ENCODE measurements at places on chromosomes 1 and 21. TPM values are rescaled to one million over a fixed set of nuclear protein-coding genes. Genes with fewer than 3 reads are reported as not detected.
A peak's percentile ranks its signal among the peaks of the same experiment; 100 is the strongest.

The TNFAIP8L2 gene
- total RNA-seq = not detected

The FAM177B gene
- not detected for total RNA-seq

DNA sequence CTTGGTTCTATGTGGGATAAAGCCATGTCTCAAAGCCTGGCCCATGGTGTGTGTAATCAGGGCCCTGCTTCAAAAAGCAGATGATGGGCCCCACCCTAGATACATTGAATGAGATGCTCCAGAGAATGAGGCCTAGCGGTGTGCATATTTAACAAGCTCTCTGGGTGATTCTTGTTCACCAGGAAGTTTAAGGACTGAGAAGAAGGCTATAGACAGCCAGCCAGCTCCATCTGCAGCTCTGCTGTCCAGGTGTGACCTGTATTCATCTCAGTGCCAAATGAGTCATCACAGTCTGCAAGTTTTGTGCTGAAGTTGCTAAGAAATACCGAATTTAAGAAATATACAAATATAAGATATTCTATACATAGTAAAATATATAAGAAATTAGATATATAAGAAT, 182.0 kb upstream of the RUNX1 start:
- no peak for DNase-seq

DNA sequence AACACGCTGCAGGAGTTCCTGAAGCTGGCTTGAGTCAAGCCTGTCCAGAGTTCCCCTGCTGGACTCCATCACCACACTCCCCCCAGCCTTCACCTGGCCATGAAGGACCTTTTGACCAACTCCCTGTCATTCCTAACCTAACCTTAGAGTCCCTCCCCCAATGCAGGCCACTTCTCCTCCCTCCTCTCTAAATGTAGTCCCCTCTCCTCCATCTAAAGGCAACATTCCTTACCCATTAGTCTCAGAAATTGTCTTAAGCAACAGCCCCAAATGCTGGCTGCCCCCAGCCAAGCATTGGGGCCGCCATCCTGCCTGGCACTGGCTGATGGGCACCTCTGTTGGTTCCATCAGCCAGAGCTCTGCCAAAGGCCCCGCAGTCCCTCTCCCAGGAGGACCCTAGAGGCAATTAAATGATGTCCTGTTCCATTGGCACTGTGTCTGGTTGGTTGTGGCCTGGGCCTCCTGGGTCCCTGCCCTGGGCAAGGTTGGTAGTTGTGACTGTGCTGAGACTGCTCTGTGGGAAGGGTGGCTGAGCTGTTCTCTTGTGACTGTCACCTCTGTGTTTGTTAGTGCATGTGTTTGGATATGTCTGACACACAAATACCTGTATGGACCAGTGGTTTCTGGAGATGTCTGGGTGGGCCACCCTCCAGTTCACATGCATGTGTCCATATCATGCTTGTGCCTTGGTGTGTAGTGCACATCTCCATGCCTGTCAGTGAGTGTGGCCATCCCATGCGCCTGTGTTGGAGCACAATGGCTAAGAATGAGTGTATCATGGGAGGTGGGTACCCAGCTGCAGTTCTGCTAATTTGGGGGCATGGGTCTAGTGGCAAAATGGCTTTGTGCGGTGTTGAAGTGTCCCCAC, 1.4 kb downstream of the SH3BGRL3 start:
- DNase-seq = no peak

- DNase-seq = no peak
These were observed 96.2 kb upstream of the IRF2BP2 start for GRCh38 chr1:234706199-234706598.

- no peak for DNase-seq
These were observed 3.2 kb downstream of the DISP3 start for GRCh38 chr1:11482198-11482597.

- peak; percentile 61 for DNase-seq
These were observed 720 bp downstream of the SUSD4 start for GRCh38 chr1:223363057-223363855.

GRCh38 chr1:182268669-182269068, 122.9 kb downstream of the GLUL start:
- no peak for DNase-seq

DNA sequence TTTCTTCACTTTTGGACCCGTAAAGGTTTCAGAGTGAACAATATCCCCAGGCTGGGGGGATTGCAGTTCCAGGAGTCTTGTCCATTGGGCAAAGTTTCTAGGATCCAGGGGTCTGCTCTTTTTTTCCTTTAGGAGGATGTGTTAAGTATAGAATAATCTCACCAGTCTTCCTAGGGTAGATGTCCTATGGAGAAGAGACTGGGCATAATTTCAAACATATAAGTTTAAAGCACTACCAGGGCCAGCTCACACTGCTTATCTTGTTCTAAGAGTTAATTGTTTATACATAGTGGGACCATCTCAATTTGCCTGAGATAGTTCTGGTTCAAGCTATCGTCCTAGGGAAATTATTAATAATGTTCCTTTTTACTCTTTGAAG, 1.2 kb downstream of the CHI3L2 start:
- DNase-seq = no peak

DNA sequence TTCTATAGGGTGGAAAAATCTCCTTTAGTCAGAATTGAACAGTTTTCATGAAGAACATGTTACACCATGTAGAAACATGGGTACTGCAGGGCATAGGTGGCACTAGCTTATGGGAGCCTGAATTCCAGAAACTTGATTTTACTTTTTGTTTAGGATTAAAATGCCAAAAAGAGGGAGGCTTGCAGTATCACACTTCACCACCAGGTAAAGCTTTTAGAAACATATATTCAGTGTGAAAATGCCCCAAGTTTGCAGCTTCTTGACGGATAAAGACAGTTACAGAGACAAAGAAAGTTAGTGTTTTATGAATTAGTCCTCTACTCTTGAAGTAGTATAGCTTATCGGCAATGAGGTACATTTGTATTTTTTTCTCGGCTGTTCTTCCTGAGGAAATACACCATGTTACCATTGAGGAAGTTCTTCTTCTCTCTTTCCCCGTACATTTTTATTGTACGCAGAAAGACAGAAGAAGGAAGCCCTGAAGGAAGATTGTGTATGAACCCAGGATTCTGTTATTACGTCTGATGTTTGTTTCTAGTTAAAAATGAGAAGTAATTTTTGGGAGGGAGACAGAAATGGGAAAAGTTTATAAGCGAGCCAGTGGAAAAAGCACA, 66.1 kb downstream of the PBX1 start:
- DNase-seq = no peak

The HPDL gene
- total RNA-seq = 10.6 TPM

The SELP gene
- total RNA-seq = not detected

DNA sequence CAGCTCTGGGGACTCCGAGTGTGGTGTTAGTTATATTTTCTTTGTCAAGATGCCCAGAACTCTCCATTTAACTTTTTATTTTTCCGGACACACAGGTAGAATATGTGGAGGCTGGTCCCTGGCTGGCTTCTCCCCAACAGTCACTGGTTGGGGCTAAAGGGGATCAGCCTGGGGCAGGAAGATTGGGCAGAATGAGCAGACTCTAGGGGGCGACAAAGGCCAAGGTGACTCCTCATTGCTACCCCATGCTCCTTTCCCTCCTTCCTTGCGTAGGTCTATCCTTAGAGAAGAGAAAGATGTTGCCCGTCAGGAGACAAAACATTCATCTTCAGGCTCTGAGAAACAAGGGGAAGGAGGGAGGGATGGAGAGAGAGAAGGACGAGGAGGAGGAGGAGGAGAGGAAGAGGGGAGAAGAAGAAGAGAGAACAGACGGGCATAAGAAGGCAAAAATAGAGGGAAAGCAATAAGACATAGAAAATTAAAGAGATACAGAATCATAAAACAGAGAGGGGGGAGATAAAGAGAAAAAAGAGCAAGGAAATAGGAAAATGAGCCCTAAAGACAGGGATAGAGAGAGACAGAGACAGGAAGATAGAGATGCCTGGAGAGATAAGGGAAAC, 89.9 kb downstream of the FOXD2 start:
- DNase-seq = peak; percentile 55

- peak; percentile 38 for DNase-seq
These were observed 69.0 kb downstream of the SLC35A3 start for GRCh38 chr1:100038660-100039287.

- DNase-seq = no peak
These were observed 12.5 kb downstream of the CHML start for GRCh38 chr1:241627453-241628259.

DNA sequence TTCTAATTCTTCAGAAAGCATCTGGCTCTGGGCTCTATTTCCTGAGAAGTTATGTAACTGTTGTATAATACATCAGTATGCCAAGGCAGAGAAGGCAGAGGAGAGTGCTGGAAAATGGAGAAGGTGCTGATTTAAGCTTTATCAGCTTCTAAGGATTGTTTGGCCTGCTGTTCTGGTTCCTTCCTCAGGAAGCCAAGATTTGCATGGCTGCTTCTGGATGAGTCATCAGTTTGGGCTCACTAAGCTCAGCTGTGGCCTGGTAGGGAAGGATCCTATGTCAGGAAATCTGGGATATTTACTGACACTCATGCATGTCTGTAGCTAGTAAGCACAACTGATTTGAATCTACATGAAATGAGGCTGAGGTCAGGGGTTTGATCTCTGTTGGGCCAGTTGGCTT, 73.2 kb upstream of the ADGRL4 start:
- DNase-seq = peak; percentile 45

All from H9 (cell line).